CD4-positive, alpha-beta T cell treated with Interferon gamma for 1 hour (primary cell): ENCODE measurements at places on chromosomes 16 and 17.

DNA sequence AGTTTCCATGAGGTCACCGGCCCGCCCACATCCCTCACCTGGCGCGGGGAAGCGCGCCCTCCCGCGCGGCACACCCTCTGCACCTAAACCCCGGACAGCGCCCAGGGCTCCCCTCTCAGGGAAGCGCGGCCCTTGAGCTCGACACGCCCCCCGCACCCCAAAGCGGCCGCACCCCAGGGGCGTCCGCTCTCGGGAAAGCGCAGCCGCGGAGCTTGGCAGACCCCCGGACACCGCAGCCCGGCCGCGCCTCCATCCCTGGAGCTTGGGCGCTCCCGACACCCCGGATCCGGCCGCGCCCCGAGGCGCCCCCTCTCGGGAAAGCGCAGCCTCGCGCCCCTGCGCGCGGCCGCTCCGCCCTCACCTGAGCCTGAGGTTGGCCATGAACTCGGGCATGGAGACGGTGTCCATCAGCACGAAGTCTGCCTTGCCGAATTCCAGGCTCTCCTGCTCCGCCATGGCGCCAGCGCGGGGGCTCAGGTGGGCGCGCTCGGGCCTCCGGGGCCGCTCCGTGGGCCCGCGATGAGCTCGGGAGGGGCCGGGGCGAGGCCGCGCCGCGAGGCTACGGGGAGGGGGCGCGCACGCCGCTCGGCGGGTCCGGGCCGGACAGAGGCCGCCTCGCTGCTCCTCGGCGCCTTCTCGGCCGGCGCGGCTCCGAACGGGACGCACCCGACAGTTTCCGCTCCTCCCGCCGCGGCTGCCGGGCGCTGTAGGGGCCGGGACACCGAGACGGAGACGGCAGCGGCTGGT, at the start of gene MYO1D:
MYO1D (minus strand) TSS at position 708 of the 747 bp plus-strand sequence; CDS start at position 456, 252 bp downstream.
- DNase-seq, result peak; percentile 49

DNA sequence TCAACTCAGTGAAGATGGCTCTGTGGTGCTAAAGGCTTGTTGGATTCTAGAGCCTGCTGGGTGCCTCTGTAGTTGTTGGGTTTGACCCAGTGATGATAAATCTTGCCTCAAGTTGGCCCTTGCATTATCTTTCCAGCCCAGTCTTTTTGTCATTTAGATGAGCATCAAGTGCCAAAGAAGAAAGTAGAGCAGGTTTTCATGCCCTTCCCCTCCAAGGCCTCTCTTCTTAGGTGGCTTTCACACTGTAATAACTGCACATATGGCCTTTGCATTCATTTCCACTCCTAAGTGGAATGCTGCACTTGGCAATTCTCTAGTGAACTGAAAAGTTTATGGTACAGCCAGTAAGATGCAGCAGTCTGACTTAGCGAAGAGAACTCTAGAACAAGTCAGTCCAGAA, 165.1 kb downstream of the PHKB start:
- no peak for DNase-seq

DNA sequence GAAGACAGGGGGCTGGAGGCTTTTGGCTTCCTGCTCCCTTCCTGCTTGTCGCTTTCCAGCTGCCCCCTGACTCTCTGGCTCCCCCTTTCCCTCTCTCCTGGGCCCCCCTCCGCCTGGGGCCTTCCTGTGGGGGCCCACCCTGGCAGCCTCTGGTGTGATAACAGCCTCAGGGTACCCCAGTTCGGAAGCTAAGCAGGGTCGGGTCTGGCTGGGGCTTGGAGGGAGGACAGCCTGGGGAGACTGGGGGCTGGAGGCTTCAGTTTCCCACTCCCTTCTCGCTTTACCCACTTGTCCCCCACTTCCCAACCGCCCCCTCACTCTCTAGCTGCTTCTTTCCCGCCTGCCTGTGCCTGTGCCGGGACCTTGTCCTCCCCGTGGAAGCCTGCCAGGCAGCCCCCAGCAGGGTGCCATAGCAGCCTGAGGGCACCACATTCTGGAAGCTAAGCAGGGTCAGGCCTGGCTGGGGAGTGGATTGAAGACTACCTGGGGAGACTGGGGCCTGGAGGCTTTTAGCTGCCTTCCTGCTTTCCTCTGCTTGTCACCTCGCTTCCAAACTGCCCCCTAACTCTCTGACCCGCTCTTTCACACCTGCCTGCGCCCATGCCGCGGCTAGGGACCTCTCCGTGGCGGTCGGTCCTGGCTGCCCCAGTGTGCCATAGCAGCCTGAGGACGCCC, 2275.5 kb downstream of the TP53TG3F start:
- DNase-seq, result no peak

DNA sequence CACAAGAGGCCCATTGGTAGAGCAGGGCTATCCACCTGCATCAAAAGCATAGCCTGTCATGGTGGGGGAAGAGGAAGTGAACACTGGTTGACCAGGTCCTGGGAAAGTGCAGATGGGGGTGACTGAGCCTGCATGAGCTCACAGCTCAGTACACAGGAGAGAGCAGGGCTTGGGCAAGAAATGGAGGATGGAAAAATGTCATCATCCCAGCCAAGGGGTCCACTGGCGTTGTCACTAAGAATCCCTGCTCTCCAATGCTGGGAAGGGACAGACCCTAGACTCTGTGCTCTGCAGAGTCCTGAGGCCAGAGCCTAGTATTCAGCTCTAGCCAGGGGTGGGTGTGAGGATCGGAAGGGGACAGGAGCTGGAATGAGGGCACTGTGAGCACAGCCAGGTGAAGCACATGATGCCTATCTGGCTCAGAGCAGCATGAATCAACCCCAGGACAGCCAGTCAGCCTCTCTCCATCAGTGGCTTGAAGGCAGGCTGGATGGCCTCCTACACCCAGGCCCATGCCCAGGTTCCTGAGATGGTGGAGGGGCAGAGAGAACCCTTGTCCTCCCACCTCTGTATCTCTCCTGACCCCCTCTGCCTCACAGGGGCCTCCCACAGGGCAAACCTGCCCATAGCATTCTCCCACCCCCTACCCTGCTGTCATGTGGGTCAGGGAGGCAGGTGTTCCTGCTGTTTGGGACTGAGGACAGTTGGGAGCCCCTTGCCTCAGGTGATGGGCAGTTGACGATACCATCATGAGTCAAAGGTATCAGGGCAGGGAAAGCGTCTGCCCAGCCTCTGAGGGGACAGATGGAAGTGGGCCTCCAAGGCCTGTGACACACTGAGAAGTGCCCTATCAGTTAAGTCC, 13.8 kb upstream of the CTCF start:
- no peak for DNase-seq

- DNase-seq, result peak; percentile 63
These were observed 202.0 kb downstream of the C16orf78 start for GRCh38 chr16:49575346-49576172.

DNA sequence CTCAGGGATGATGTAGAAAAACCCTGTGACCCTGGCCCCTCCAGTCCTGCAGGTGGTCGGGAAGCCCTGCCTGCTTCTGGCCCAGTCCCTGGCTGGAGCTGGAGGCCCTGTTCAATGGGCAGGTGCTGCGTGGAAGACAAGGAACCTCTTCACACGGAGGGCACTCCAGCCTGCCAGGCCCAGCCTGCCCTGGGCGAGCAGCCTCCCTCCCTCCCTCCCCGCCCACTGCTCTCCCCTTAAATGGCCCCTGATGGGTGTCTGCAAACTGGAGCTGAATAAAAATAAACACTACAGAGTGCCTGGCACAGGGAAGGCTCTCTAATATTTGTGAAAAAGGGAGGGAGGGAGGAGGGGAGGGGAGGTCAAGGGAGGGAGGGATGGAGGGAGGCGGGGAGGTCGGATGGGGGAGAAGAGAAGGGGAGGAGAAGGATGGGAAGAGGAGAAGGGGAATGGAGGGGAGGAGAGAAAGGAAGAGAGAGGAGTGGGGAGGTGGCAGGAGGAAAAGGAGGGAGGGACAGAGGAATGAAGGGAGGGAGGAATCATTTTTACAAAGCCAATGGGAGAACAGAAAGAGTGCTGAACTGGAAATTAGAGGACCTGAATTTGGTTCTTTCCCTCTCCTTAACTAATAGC, 222.8 kb upstream of the TNRC6C start:
- DNase-seq, result no peak
